ENCODE measurements at places on chromosomes 3 and 15. TPM values are rescaled to one million over a fixed set of nuclear protein-coding genes. Genes with fewer than 3 reads are reported as not detected.

GRCh38 chr15:52294881-52295420 lies 653 bp downstream of the MYO5C start:
- no peak for DNase-seq

The ADCY5 gene
- total RNA-seq = 4.0 TPM

DNA sequence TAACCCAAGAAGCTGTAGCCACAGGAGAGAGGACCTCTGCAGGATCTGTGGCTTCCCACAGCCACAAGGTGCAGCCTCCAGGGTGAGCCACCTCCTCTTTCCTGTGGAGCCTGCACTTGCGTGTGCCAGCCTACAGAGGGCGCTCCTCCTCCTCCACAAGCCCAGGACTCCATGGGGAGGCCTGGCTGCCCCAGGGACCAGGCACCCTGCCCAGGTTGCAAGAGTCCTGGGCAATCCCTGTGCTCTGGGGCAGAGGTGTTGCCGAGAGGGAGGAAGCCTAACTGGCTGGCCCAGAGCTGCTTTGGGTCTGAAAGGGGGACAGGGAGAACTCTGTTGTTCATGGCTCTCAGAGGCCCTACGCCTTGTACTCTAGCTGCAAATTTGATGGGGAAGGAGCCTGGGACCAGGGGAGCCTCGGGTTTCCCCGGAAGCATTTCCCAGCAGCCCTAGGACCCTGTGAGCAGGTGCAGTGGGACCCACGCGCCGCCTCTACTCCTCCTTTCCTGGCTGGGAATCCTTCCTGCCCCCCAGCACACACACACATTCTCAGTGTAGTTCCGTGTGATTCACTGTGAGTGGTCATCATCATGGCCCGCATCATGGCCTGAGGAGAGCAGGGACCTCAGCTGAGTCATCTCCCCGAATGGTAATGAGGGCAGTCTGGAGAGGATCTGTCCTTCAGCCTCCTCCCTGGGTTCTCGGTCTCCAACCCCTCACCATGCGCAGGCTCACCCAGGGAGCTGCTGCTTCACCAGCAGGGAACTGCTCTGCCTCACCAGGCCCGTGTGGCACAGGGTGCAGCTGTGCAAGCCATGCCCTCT lies 24.3 kb downstream of the TBC1D21 start:
- no peak for DNase-seq

DNA sequence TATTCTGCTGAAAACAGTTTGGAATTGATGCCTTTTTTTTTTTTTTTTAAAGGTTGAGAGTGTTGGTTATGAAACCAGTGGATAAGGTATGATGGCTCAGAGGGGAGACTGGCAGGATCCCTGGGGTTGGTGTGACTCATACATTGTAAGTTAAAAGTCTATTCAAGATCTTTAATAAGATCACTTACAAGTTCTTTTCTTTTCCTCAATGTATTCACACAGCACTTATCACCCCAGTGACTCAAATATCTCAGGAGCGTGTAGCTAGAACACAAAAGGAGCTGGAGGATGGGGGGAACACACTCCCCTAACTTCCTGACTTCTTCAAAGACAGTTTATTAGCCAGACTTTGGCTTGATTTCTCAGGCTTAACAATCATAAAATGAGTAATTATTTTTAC lies 285.3 kb downstream of the SV2B start:
- DNase-seq = no peak

DNA sequence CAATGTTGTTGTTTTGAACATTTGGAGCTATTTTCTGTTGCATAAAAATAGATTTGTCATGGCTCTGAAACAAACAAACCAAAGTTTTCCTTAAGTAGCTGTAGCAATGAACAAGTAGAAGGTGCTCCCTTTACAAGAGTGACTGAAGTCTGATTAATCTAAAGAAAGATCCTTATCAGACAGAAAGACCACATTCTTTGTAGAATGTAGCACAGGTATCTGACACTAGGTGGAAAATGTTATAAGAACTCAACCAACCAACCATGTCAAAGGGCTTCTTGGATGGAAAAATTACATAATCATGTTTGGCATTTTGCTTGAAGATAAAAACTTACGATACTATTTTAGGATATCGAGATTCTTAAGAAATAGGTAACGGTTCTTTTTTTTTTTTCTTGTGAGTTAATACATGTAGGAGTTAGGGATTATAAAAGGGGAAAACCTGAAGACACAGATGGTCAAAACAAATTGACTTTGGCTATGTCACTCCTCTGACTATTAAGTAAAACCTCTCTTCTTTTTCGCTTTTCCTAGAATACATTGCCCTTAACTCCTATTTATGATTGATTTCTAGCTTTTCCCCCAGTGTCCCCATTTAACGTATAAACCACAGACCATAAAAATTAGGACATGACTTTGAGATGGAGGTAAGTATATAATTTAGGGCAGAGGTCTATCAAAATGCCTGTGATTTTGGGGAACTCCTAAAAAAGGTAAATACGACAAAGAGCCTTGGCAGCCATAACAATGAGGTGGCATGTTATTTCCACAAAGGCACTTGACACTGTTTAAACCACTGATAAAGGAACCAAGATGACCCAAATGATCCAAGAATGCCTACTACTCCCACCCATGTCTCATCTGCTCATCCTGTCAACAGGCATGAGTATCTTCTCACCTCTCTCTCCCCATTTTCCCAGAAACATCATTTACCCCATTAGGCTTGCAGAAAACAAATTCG lies 72.0 kb downstream of the CCR4 start:
- DNase-seq = no peak

DNA sequence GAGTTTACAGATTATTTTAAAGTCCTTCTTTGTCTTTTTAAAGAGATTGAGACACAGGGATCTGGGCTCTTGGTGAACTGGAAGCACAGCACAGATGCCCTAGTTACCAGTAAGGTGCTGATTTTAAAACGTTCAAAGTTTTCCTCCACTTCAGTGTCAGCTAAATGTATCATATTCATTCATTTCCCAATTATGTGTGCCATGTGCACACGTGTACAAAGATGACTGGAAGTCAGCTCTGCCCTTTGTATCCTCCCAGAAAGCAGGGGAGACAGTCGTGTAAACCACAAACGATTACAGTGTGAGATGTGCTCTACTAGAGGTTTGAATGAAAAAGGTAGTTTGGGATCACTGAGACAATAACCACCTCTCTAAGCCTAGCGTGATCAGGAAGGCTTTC lies 730 bp downstream of the ZKSCAN7 start:
- DNase-seq = no peak

- no peak for DNase-seq
Observed at GRCh38 chr15:63986751-63987341, 59.4 kb downstream of the DAPK2 start.

- no peak for DNase-seq
Observed at GRCh38 chr3:37217098-37217849, 42.9 kb upstream of the LRRFIP2 start.

The UACA gene
- 105 TPM for total RNA-seq

GRCh38 chr3:192917028-192917403 lies 640 bp downstream of the MB21D2 start:
- DNase-seq = peak; percentile 60

GRCh38 chr15:50854601-50855490 lies 53.6 kb upstream of the AP4E1 start:
- DNase-seq = peak; percentile 5

DNA sequence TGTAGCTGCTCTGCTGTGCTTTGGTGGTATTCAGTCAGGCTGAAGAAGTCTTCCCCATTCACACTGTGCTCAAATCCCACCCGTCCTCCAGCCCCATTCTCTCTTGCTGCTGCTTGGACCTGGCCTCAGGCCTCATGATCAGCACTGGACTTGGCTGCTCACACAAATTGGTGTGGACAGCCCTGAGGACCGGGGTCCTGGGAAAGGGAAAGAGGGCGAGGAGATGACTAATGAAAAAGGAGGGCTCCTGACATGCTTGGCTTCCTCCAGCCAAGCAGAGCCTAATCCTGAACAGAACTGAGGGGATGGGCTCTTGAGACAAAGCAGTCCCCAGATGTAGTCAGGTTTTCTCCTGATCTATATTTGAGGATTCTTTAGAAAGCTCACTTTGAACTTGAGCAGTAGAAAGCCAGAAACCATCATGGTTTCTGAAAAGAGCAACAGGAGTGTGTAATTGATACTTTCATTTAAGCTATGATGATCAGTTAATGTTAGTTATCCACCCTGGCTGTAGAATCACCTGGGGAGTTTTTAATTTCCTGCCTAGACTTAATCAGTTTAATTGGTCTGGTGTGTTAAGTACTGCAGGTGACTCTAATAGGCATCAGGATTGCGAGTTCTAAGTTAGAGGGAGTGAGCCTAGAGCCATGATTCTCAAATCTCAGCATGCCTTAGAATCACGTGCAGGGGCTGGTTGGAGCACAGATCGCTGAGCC lies 79.4 kb upstream of the THBS1 start:
- DNase-seq = no peak

DNA sequence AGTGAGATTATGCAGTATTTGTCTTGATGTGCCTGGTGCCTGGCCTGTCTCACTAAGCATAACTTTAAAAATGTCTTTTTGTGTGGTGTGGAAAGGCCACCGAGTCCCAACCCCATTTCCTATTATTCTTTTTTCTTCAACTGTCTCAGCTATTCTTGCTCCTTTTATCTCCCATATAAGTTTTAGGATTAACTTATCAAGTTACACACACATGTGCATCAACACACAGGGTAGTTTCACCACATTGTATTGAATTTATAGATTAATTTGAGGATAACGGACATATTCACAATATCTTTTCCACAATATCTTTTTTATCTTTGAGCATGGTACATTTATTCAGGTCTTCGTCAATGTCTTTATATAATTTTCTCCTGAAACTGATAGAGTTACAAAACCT lies 127.6 kb downstream of the RYR3 start:
- DNase-seq = no peak

GRCh38 chr3:107598926-107599771 lies 76.4 kb downstream of the BBX start:
- DNase-seq = peak; percentile 56

The RTP1 gene
- not detected for total RNA-seq

GRCh38 chr3:153285194-153285641 lies 123.2 kb downstream of the RAP2B start:
- DNase-seq = peak; percentile 22

DNA sequence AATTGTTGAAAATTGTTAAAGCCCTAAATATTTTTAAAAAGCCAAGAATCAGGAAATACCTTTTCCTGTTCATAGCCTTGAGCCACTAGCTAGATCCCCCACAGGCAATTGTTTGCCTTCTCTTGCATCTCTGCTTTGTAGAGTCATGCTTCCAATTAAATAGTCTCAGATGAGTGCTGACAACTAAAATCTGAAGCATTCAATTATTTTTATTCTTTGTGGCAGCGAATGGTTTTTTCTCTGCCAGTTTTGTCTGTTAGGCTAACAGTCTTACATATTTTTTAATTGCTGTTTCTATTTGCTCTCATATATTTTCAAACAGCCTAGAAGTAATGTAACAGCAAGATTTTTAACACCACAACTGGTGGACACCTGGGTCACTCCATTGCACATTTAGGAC lies 277.1 kb upstream of the GBE1 start:
- DNase-seq = peak; percentile 61

DNA sequence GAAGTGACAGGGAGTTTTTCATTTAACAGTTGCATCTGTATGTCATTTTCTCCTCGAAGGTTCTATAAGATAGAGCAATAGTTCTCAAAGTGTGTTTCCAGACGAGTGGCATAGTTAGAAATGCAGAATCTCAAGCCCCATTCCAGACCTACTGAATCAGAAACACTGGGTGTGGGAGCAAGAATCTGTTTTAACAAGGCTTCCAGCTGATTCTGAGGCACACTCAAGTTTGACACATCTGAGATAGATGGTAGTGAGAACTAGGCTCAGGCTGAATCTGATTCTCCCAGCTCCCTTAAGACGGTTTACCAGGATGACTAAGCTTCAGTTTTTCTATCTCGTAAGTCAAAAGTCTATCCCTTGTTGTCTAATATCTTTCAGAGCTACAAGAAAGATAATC lies 159.8 kb upstream of the NUDT16 start:
- no peak for DNase-seq

DNA sequence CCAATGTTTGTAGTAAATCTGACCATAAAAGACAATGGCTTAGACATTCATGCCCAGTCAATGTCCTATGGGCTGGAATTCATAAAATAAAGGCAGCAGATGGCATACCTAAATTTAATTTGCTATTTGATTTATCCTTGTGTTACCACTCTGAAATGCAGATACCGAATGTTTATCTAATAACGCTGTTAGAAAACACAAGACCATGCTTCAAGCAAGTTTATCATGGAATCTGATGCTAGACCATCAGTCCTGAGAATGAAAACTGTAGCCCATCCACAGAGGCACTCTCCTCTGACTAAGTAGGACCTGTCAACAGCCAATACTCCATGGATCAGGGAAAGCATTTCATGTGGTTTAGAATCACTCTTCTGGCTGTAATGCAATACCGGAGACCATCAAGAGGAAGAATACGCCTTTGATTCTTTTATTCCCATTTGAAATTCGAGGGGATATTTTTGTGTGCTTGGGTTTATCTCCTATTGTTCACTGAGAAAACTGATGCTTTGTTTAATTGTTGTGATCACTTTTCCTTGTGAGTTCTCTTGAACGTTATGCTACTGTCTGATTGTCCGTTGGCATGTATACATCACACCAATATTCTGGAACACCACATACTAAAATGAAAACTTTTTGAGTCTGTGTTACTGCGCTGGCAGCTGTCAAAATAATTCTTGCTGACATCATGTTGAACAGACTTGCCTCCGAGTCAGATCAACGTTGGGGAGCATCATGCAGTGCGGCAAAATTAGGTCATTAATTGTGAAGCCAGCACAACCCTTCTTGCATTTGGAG lies 12.1 kb upstream of the CPB1 start:
- DNase-seq = no peak

- DNase-seq = no peak
Observed at GRCh38 chr3:144687862-144688261, 716.2 kb downstream of the DIPK2A start.

- DNase-seq = no peak
Observed at GRCh38 chr15:39592500-39592899, 11.6 kb downstream of the THBS1 start.

- DNase-seq = no peak
Observed at GRCh38 chr3:170055209-170055608, 17.4 kb downstream of the GPR160 start.

DNA sequence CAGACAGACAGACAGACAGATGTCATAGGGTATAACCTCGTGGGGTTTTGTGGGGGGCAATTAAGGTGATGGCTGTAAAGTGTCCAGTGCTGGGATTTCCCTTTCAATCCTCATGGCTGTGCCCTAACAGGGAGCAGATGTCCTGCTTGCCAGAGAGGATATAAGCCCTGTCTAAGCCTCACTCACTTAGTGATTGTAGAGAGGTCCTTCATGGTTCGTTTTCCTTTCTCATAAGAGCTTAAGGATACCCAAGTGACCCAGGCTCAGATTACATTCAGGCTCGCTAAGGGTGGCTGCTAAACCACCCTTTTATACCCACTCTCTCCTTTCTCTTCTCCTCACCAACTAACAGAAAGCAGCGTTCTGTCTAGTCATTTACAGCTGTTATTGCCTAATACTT lies 19.2 kb downstream of the LYSMD2 start:
- no peak for DNase-seq

- no peak for DNase-seq
Observed at GRCh38 chr15:53122818-53123217, 332.7 kb upstream of the ONECUT1 start.

The ITIH1 gene
- total RNA-seq = 1.3 TPM

- no peak for DNase-seq
Observed at GRCh38 chr3:70989174-70989573, 594.4 kb downstream of the FOXP1 start.
